ENCODE measurements at places on chromosomes 12 and 14. TPM values are rescaled to one million over a fixed set of nuclear protein-coding genes. Genes with fewer than 3 reads are reported as not detected.

Gene KRT74
- not detected for total RNA-seq

Gene CIT
- total RNA-seq: 8.8 TPM

Gene CAPS2
- 10.5 TPM for total RNA-seq

DNA sequence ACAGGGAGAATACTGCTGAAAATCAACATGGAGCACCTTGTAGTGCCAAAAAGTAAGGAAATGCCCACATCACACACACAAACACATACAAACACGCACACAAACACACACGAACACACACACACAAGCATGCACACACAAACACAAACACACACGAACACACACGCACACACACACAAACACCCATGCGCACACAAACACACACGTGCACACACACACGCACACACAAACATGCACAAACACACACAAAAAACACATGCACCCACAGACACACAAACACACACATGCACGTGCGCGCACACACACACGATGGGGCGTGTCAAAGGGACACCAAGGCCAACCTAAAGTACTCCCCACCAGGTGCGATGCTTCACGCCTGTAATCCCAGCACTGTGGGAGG lies 61.7 kb upstream of the C14orf180 start:
- no peak for DNase-seq

GRCh38 chr14:53409289-53409688 lies 256.2 kb upstream of the DDHD1 start:
- no peak for DNase-seq

- no peak for DNase-seq
These were observed 571.7 kb downstream of the DIO2 start for GRCh38 chr14:79639613-79640012.

DNA sequence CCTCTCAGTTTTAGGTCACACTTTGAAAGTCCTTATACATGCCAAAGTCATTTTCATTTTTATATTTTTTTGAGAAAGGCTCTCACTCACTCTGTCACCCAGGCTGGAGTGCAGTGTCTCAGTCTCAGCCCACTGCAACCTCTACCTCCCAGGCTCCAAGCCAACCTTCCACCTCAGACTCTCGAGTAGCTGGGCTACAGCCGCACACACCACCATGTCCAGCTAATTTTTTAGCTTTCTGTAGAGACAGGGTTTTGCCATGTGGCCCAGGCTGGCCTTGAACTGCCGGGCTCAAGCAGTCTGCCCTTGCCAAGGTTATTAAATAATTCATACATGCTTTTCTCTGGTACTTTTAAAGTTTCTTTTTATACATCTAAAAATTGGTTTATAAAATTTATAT lies 166.0 kb downstream of the ERC1 start:
- no peak for DNase-seq

All from osteoblast (primary cell).